NCI-H1048 (cell line): ENCODE measurements at places on chromosomes 7 and 10.

GRCh38 chr7:135976312-135977006 is 700 bp downstream of the MTPN start:
- no peak for DNase-seq

DNA sequence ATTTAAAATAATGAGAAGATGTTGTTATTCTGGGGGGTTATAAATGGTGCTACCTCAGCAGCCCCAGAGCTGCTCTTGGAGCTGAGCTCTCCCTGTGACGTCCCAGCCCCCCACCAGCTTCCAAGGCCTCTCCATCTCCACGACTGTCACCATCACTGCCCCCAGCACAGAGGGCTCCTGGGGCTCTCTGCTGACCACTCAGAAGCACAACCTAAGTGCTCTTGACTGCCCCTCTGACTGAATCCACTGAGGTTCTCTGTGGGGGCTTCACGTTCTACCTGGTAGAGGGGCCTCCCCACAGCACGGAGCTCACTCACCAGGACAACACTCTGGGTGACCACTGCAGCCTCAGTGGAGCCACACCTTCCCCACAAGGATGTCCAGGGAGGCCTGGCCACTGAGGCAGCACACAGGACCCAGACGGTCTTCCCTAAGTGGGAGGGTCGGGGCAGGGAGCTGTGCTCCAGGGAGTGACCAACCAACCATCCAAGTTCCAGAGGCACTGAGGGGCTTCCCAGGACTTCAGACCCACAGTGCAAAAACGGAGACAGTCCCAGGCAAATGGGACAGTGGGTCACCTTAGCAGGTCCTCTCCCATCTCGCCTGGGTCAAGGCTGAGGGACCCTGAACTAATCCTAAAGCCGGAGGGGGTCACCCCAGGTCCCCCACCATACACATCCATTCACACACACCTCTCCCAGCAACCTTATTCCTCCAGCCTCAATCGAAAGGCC is 121.0 kb upstream of the PPP2R2D start:
- no peak for DNase-seq

- DNase-seq = no peak
These were observed 60.3 kb downstream of the ABI1 start for GRCh38 chr10:26800468-26800867.

- DNase-seq = no peak
These were observed 56.9 kb downstream of the HIBADH start for GRCh38 chr7:27605689-27606269.

DNA sequence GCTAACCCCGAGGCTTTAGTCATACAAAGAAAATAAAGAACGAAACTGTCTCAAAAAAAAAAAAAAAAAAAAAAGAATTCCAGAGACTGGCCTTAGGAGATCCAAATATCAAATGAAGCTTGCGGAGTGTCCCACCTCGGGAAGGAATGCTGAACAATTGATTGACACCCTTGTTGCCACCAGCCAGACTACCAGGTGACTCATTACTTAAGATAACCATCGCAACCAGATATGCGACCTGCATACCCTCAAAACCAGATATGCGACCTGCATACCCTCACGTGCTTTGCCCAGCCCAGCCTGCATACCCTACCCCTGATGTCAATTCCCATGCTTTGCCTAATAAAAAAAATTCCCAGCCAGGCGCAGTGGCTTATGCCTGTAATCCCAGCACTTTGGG is 2.7 kb upstream of the PRKRIP1 start:
- DNase-seq = no peak

GRCh38 chr10:131264110-131264788 is 47.3 kb downstream of the TCERG1L start:
- DNase-seq = no peak

GRCh38 chr10:78729800-78730199 is 339.0 kb upstream of the ZMIZ1 start:
- no peak for DNase-seq

GRCh38 chr7:18313965-18314364 is 181.6 kb upstream of the HDAC9 start:
- DNase-seq = no peak

- no peak for DNase-seq
These were observed 1.9 kb downstream of the OGA start for GRCh38 chr10:101816376-101816775.

DNA sequence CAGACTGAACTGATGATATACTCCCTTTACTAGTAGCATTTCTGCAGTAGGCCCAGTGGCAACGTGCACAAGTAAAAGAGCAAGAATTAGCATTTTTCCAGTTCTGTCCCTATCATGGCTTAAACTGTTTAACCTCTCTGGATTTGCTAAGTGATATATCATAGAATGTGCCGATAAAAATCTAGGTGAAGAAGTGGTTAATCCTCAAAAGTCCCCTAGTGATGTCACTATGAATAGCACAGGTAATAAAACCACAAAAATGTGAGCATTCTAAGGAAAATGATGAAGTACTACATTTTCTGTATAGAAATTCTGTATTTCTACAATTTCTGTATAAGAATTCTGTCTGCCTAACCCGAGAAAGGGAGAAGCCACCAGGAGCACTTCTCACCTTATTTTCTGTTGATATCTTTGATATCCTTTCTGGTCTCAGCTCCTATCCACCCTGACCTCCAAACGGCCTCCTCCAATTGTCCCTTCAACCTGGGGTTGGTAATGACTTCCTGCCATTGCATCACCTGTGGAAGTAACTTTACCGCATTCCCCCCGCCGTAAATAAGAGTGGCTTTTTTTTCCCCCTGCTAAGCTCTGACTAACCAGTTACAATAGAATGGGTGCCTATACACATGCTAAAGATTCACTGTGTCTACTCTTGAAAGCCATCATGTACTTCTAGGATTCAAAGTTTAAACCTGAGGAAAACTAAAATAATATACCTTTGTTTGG is 155.9 kb upstream of the ASAH2 start:
- DNase-seq = no peak

- DNase-seq = no peak
These were observed 98.3 kb downstream of the CDH23 start for GRCh38 chr10:71494980-71495381.
